ENCODE measurements at places on chromosomes 7 and 10.

GRCh38 chr7:144784943-144785342, 50.9 kb downstream of the TPK1 start:
- DNase-seq = no peak

DNA sequence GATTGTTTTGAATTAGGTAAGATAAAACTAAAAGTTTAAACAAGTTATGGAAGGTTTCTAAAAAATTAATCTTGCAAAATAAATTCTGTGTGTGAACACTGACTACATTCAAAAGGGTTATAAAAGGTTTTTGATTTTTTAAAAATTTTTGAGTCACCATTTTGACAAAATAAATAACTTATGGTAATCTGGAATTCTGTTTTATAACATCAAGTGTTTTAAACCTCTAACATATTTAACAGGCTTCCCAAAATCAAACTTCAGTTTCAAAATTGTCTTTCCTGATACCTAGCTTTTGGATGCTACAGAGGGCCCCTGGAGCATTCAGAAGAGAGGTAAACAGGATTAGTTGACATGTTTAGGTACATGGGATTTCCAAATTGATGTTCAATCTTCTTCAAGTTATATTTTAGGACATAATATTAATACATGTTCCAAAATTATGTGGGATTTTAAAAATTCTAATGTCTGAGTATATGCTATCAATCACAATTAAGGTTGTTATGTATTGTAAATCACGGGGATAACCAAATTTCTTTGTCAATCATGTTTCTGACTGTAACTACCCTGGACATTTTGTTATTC, 8.1 kb upstream of the CPA2 start:
- no peak for DNase-seq

GRCh38 chr10:72218325-72218724, 2.2 kb upstream of the ASCC1 start:
- DNase-seq = no peak

GRCh38 chr7:43612599-43613589, 30.0 kb downstream of the STK17A start:
- no peak for DNase-seq

- no peak for DNase-seq
Measured at GRCh38 chr7:43771573-43771972, 13.1 kb downstream of the BLVRA start.

GRCh38 chr7:2821161-2821841, 22.8 kb downstream of the GNA12 start:
- no peak for DNase-seq

GRCh38 chr7:56115852-56116538, at the start of gene NUPR2:
Gene NUPR2 (minus strand): TSS chr7:56116417. CDS start chr7:56116314, 103 bp downstream.
- DNase-seq = no peak

GRCh38 chr10:74548676-74549075, 277.7 kb upstream of the KAT6B start:
- DNase-seq = no peak

- DNase-seq = no peak
Measured at GRCh38 chr10:51542853-51543252, 156.5 kb downstream of the CSTF2T start.

- no peak for DNase-seq
Measured at GRCh38 chr10:77163670-77164348, 473.8 kb downstream of the KCNMA1 start.

DNA sequence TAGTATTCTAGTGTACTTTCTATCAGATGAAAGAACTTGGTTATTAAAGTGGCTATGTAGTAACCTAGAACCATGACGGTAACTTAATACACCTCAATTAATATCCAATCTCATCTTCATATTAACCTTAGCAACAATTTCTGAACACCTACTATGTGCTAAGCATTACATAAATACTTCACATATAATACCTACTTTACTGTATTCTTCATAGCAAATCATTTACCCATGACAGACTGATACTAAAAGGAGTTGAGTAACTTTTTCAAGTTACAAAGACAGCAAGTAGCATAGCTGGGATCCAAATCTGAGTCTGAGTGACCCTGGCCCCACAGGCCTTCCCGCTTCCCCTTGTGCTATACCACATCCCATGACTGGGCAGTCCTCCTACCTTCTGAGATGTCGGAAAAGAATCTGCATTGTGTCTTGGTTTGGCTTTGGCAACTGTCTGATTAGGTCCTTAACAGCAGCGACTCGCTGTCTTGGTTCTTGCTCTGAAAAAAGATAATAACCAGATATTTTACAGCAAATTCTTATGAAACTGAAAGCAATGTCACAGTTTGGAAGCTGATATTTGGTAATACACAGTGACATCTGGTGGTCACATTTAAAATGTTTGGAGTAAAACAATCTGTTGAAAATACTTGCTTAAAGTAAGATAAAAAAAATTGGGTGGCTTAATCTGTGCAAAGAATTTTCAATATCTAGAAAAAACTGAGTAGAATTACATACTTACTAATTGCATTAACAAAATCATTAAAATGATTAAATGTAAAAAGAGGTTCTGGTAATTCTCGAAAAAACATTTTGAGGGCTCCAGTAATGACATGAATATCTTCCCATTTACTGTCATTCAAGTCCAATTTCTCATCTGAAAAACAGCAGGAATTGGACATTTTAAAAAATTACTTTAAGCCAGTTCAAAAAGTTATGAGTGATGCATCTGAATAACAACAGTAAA, 120.1 kb downstream of the ARHGAP12 start:
- DNase-seq = no peak

GRCh38 chr10:3625959-3626751, 158.9 kb downstream of the KLF6 start:
- no peak for DNase-seq

- DNase-seq = no peak
Measured at GRCh38 chr7:220151-220841, 27.9 kb downstream of the FAM20C start.

- no peak for DNase-seq
Measured at GRCh38 chr10:82267960-82268359, 393.0 kb downstream of the NRG3 start.

- DNase-seq = no peak
Measured at GRCh38 chr7:26156451-26157420, 4.7 kb downstream of the NFE2L3 start.

DNA sequence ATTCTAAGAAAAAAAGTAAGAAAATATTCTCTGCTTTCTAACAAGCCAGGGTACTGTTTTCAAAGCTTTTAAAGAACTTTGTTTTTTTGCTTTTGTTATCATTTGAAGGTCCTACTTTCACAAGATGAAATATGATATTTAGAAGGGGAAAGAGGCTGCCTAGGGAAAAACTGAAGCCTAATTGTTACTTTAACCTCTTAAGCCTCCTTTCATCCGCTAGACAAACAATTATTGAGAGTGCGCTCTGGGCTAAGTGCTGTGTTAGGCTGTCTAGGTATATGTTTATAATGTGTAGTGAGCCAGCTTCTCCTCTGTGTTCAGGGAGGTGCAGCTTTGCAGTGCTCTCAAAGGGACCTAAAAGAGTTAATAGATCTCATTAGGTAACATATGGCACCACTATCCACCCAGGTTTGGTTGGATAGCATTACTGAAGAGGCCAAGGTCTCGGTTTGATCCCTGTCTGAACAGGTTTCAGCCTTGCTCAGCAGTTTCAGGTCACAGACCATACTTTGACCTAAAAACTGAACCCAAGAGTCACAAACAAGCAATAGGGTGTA, 17.9 kb downstream of the PDK4 start:
- no peak for DNase-seq

- no peak for DNase-seq
Measured at GRCh38 chr7:98354052-98354451, 46.8 kb downstream of the BAIAP2L1 start.

- no peak for DNase-seq
Measured at GRCh38 chr7:126979722-126980121, 273.0 kb downstream of the GRM8 start.

DNA sequence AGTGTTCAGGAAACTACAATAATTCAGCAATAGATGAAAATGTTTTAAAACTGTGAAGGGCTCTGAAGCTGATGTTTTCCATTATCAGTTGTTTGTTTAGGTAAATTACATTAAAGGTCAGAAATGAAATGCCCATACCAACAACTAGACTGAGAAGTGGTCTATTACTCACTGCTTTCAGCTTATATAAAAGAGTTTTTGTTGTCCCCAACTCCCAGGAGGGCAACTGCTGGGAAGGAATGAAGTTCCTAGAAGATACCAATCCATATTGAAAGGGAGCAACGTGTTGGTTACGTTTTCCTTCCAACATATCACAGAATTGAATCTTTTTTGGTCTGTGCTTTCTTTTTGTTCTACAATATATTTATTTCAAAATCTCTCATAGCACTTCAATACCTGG, 330.6 kb upstream of the LRRN3 start:
- no peak for DNase-seq

GRCh38 chr10:81733542-81733941, 141.5 kb upstream of the NRG3 start:
- no peak for DNase-seq

DNA sequence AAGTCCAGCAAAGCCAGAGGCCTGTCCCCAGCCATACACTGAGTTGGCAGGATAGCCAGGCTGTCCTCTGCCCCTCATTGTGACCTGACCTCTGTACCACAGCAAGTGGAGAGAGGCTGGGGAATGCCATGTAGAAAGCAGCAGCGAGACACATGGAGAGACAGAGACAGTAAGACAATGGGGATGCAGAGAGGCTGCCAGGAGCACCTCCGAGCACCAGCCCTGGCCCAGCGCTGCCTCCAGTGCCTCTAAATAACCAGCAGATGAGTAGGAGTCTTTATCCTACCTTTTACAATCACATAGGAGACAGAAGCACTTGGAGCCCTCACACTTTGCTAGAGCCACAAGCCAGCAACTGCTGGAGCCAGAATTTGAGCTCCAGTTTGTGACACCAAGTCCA, 8.1 kb downstream of the GDF2 start:
- DNase-seq = no peak

DNA sequence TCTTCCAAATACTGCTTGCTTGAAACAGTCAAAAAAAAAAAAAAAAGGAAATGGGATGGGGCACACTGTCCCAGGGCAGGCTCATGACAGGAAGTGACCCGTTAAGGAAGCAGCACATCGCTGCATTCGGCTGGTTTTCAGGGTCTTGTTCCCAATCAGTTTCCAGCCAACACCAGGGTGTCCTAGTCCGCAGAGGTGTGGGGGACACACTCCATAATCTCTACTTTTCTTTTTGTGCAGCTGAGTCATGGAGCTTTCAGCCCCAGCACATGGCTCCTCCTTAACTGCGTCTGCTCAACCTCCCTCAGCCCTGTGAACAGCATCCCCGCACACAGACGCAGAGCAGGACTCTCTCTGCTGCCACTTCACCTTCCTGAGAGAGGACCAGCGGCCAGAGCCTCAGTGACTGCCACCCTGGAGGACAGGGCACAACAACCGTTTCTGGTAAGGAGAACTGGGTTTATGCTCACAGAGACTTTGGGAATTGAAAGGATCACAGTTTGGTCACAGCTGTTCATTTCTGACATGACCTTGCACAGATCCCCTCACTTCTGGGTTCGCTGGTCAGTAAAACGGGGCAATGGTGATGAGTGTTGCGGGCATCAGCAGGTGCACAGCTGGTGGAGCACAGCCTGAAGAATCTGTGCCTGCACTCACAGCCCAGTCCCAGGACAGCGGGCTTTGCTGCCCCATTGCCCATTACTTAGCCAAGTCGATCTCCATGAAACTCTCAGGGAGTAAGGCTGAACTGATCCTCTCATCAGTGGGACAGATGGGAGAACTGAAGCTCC, at the start of gene GIMAP5:
TSS of gene GIMAP5 (plus strand) at position 154 of the 791 bp plus-strand sequence. CDS start 3,467 bp downstream, outside the sequence.
- DNase-seq = no peak

- DNase-seq = no peak
Measured at GRCh38 chr10:51227897-51228713, 153.8 kb downstream of the PRKG1 start.

GRCh38 chr10:4945766-4946717, 17.2 kb upstream of the AKR1C1 start:
- DNase-seq = no peak

GRCh38 chr7:28442540-28443420, 30.5 kb downstream of the CREB5 start:
- DNase-seq = no peak

GRCh38 chr7:113657603-113658002, 261.2 kb downstream of the PPP1R3A start:
- no peak for DNase-seq

DNA sequence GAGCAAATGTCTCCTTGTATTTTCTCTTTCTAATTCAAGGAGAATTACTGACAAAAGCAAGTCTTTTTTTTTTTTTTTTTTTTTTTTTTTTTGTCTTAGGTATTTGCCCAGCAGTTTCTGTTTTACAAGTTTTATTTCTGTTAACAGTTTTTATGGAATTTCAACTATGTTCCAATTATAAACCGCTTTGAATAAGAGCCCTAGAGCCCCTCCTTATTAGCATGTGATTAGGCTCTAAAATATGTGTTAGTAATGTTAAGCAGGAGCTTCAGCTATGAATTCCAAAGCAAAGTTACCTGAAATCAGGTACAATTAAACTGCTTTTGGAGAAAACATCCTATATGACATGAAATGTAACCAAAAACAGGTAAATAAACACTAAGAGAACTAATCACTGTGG, 997.0 kb upstream of the POT1 start:
- DNase-seq = no peak

DNA sequence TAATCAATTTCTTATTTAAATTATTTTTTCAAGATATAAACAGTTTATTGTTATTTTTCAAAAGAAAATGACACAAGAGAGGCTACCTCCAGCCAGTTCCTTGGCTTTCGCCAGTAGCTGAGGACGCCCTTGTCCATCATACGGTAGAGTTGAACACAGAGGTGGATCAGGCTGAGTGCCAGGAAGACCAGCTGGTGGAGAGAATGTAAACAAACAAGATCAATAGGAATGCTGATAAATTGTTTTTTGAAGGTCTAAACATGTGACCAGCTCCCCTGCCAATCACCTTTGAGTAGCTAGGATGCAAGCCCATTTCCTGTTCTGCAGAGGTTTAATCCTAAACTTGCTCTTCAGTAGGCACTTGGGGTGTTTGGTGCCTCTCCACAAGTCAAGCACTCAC, 138.9 kb downstream of the PKD1L1 start:
- DNase-seq = no peak

Measured in stimulated activated CD8-positive, alpha-beta memory T cell treated with anti-CD3 and anti-CD28 coated beads, Interleukin-2, amount 100 ng/mL, for 48 hours (primary cell).